ENCODE measurements at places on chromosomes 1 and 21.

- no peak for DNase-seq
Measured at GRCh38 chr1:158148468-158148867, 32.2 kb upstream of the CD1D start.

GRCh38 chr21:9837946-9838737 is 683.2 kb upstream of the TPTE start:
- DNase-seq = no peak

DNA sequence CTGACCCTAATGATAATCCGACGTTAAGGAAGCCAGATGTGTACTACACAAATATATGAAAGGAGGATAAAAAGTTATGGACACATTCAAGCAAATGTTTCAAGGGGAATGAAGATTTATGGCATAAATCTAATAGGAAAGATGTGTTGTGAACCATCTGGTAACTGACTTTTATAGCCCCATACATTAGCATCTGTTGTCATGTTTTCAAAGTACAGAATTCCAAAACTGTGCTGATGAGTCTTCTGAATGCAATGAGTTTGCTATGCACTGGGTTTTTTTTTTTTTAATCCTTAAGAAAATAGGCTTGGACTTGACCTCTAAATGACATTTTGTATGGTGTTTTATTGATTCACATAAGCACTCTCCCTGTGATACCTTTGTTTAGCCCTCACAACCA is 158.5 kb upstream of the ESRRG start:
- DNase-seq = no peak

DNA sequence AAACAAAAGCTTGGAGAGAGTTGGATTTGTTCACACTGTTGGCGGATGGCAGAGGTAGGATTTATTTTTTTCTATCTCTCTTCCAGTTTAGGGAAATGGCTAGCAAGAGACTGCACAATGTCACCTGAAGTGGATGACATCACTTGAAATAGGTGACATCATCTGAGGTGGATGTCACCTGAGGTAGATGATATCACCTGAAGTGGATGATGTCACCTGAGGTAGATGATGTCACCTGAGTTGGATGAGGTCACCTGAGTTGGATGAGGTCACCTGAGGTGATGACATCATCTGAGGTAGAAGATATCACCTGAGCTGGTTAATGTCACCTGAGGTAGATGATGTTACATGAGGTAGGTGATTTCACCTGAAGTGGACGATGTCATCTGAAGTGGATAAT is 413.4 kb downstream of the DSCAM start:
- no peak for DNase-seq

GRCh38 chr21:15134701-15135470 is 70.1 kb upstream of the NRIP1 start:
- no peak for DNase-seq

DNA sequence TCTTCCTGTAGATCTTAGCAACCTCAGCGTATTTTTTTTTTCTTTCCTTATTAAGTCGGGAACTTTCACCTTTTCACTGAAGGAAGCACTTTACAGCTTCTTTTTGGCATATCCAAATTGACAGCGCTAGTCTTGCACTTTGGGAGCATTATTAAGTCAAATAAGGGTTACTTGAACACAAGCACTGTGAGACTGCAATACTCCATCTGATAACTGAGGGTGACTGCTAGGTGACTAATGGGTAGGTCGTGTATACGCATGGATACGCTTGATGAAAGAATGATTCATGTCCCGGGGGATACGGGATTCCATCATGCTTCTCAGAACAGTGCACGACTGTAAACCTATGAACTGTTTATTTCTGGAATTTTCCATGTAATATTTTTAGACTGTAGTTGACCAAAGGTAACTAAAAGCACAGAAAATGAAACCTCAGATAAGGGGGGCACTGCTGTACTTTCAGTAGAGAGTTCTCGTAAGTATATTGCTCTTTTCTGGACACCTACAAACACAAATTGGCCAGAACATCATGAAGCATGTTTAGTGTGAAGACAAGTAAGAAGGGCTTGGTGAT is 364.7 kb downstream of the SMYD3 start:
- peak; percentile 90 for DNase-seq

GRCh38 chr1:30475201-30475600 is 248.2 kb downstream of the MATN1 start:
- DNase-seq = no peak

GRCh38 chr1:165300400-165300903 is 56.1 kb downstream of the LMX1A start:
- no peak for DNase-seq

GRCh38 chr1:44672254-44672955 is 1.9 kb downstream of the TMEM53 start:
- peak; percentile 84 for DNase-seq

DNA sequence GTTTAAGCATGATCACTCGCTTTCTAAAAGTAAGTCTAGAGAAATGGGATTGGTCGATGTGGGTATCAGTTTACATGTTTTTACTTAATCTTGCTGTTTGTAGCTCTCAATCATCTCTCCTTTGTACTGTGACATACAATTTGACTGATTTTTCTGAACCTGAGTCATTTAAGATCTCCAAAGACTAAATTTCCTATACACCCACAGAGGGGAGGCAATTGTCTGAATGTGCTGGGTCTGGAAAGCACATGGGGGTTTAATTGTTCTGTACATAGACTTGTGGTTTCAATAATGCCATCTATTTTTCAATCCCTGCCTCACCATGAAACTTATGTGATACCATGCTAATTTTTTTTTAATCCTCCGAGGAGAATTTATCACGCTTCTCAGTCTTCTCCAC is 65.8 kb downstream of the USP25 start:
- DNase-seq = no peak

DNA sequence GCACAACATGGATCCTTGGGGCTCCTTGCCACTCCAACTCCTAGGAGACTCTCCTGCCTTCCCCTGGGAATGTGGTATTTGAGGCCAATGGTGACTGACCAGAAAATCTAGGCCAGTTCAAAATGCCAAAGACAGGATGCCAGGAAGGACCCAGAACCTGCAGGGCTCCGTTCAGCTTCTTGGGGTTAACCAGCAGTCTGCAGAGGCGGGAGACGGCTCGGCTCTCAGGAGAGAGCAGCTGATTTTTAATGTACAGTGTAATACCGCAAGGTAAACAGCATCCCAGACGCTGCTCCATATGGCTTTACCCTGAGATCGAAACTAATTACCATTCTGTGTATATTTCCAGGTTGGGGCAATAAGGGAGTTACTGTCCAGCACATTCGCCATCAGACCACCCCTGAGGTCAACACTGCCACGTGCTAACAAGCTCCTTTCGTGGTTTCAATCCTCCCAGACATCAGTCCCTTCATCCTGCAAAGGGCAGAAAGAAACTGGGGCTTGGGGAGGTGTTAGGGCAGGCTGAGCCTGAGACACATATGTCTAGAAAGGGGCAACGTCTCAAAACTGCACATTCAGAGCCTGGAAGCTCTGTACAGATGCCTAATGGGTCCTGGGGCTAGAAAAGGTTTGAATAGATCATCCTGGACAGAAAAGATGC is 16.7 kb downstream of the ITPKB start:
- no peak for DNase-seq

GRCh38 chr1:231808990-231809389 is 182.4 kb downstream of the DISC1 start:
- DNase-seq = peak; percentile 94

DNA sequence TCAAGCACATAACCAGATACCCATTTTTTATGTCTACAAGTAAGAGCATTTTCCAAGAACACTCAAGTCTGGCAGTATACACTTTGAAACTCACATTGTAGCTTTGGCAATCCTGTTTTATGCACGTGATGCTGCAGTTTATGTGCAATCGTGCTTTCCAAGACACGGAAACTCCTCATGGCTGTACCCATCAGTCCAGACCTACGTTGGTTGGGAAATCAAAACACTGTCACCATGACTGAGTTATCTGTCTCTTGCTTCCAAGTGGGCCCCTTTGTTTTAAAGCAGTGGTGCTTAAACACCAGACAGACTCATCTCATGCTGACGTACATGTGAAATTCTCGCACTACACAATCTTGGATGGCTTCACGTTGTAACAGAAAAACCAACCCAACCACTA is 192.8 kb downstream of the LTN1 start:
- DNase-seq = no peak

DNA sequence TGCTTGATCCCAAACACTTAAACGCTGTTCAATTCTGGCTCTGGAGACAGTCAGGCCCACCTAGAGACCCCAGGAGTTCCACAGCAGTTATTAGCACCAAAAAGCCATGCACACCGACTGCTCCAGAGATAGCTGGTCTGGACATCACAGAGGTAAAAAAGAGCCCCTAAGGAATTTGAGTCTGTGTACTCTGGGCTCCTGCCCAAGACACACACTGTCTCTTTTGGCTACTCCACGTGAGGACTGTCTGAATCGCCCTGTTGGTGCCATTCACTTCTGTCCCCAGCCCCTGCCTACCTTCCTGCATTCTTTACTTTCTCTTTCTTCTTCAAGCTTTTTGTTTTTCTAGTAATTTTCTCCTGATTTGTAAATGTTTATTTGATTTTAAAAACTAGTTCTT is 197.4 kb downstream of the ADGRL2 start:
- no peak for DNase-seq

DNA sequence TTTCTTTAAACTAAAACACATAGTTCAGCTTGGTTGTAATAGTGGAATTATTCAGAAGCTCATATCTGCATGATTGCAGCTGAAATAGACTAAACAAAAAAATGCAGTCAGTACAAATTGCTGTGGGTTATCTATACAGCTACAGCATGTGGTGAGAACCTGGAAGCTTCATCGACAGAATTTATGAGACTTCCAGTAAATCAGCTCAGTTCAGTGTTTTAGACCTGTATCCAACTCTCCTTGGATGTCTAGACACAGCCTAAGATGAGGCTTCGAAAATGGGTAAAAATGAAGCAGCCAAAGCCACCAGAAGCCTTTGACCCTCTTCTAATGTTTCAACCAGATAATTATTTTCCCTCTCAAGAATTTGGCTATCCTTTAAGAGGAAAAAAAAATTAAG is 127.1 kb upstream of the C1orf105 start:
- no peak for DNase-seq

GRCh38 chr1:197811769-197812168 is 36.5 kb upstream of the DENND1B start:
- no peak for DNase-seq

DNA sequence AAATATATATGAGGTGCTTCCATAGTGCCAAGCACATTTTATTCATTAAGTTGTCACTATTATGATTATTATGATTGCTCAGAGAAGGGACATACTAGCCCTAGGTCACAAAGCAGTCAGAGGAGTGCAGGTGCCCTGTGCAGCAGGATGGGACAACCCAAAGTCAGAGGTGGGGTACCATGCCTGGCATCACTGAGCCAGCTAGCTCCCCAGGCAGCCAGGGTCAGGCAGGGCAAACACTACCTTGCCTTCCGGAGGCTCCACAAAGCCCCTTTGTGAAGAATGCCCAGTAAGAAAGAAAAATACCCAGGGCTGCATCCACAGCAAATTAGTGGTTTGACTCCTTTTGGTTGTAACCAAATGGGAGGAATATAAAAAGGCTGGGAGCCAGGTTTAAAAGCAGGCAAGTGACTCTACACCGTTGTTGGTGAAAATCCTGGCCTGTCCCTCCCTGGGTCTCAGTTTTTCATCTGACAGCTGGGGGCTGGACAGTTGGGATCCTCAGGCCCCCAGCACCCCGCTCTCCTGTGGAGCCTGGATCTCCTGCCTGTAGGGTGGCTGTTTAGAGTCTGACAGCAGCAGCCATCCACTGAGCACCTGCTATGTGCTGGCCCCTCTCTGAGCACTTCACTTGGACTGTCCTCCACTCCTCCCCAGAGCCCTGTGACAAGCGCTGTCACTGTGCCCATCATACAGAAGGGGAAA is 98.8 kb downstream of the GLIS1 start:
- DNase-seq = no peak

DNA sequence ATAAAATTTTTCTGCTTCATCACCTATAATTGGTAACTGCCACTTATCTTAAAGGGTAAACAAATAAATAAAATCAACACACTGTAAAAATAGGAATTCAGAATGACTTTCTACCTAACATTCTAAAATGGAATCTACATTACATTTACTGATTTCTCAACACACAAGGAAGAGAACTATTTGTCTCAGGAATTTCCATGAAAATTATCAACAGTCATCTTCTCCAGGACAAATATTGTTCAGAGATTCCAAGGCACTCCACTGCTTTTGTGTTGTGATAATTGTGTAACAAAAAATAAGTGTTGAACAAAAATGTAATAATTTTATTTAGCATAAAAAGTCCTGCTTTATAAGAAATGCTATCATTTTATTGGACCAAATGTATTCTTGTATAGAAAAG is 7.3 kb downstream of the ODF2L start:
- no peak for DNase-seq

GRCh38 chr1:46394108-46394871 is at the start of gene FAAH:
Gene FAAH, plus strand, starts transcription at chr1:46394317. Its CDS starts 32 bp downstream, at chr1:46394349.
- DNase-seq = no peak

DNA sequence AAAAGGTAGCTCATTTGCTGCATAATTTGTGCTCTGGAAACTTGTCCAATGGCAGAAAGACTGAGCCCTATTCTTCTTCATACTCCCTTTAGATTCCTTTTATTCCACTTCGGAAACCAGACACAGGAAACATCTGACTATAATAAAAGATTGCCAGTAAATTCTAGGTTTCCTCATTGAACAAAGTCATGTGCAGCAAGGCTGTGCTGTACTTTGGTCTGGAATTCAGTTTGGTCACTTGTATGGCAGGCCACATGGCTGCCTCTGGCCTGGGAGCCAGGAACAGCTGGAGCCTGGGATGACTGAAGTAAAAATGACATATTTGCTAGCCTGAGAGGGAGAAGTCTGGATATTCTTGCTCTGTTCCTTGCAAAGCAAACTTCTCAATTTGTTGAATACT is 79.6 kb downstream of the ST3GAL3 start:
- DNase-seq = peak; percentile 65

- no peak for DNase-seq
Measured at GRCh38 chr1:222372221-222372620, 175.7 kb downstream of the HHIPL2 start.

- DNase-seq = no peak
Measured at GRCh38 chr1:24100945-24101737, 10.8 kb downstream of the MYOM3 start.

- no peak for DNase-seq
Measured at GRCh38 chr1:101653482-101653946, 343.2 kb downstream of the OLFM3 start.

DNA sequence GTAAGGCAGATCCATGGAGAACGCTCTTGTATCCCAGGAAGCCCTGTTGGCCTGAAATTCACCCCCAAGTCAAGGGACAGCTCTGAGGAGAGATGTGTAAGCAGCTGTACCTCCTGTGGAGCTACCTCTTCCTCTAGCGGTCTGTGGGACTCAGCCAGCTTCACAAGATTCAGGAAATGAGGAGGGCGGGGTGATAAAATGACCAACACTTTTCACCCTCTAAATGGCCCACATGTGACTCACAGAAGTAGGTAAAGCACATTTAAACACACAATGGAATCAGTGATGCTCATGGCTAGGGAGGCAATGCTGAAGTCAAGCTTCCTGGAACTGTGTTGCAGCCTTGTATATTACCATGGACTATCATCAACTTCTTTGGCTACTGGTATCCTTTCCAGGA is at the start of gene SH2D1B:
Gene SH2D1B, minus strand, starts transcription at position 135 of the 400 bp plus-strand sequence. Its CDS starts 120 bp downstream, at position 15.
- DNase-seq = no peak

GRCh38 chr1:115469703-115470476 is 131.8 kb upstream of the NGF start:
- no peak for DNase-seq

GRCh38 chr21:32120230-32120629 is 158.6 kb downstream of the MIS18A start:
- DNase-seq = no peak

GRCh38 chr1:95209291-95209690 is 24.7 kb upstream of the RWDD3 start:
- no peak for DNase-seq

- peak; percentile 51 for DNase-seq
Measured at GRCh38 chr1:225597926-225598575, 54.9 kb downstream of the ENAH start.

GRCh38 chr1:24547195-24547594 is 8.7 kb upstream of the NCMAP start:
- DNase-seq = no peak

Measured in foreskin fibroblast (primary cell).